ENCODE measurements at places on chromosomes 3 and 15.

GRCh38 chr3:100776746-100777145 is 67.5 kb downstream of the TFG start:
- DNase-seq, result peak; percentile 53

DNA sequence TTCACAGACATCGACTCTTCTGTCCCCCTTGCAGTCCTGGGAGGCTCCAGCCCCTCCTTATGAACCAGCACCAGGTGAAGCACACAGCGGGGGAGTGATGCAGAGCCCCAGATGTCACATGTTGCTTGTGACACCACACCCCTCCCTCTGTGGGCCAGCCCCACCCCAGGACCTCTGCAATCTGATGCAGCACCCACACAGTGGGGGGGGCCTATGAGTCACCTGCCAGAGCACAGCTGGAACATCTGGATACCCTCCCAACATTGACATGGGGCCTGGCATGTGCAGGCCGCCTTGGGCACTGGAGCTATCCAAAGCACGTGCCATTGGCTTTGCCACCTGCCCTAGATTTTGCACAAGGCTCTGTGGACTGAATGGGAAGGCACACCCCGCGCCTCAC is 70.5 kb downstream of the FEM1B start:
- DNase-seq, result no peak

DNA sequence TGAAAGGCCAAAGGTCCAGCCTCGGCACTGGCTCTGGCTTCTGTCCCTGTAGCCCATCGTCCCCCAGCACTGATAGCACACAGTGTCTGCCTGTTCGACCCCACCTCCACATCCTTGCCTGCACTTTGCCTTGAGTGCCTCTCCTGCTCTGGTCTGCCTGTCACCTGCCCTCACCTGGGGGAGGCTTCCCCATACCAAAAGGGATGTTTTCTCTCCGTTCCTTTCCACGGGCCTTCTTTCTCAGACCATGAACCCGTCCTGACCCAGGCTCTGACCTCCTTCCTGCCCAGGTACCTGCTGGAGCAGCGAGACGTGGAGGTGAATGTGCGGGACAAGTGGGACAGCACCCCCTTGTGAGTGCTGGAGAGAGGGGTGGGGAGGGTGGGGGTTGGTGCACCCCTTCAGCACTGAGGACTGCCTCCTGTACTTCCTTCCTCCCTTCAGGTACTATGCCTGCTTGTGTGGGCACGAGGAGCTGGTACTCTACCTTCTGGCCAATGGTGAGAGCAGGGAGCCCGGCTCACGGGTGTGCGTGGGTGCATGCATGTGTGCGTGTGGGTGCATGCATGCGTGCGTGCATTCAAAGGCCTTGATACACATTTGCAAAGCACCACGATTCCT is 1.5 kb downstream of the ABTB1 start:
- no peak for DNase-seq

DNA sequence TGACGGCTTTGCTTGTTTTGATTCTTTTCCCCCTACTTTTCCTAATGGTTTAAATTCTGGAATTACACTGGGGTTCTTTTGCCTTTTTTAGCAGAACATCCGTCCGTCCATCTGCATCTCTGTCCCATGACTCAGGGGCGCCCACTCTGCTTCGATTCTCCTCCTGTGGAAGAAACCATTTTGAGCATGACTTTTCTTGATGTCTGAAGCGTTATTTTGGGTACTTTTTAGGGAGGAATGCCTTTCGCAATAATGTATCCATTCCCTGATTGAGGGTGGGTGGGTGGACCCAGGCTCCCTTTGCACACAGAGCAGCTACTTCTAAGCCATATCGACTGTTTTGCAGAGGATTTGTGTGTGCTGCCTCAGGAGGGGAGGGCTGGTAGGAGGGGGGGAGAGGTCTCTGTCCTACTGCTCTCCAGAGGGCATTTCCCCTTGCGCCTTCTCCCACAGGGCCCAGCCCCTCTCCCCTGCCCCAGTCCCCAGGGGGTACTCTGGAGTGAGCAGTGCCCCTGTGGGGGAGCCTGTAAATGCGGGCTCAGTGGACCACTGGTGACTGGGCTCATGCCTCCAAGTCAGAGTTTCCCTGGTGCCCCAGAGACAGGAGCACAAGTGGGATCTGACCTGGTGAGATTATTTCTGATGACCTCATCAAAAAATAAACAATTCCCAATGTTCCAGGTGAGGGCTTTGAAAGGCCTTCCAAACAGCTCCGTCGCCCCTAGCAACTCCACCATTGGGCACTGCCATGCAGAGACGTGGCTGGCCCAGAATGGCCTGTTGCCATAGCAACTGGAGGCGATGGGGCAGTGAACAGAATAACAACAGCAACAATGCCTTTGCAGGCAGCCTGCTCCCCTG is 19.5 kb upstream of the BSN start:
- DNase-seq, result peak; percentile 53

DNA sequence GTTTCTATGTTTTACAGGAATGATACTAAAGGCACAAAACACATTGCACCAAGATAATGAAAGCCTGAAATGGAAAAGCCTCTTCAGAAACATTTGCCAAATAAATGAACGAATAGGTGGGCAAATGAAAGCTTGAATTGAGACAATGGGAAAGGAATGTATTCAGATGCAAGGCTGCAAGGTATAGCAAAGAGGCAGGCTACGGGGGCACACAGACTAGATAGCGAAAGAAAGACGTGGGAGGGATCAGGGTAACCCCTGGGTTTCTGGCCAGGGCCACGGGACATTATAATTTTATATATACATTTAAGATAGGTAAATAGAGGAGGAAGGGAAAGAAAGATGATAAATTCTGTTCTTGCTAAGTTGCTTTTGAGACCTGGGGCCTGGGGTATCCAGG is 95.9 kb upstream of the NLGN1 start:
- no peak for DNase-seq

DNA sequence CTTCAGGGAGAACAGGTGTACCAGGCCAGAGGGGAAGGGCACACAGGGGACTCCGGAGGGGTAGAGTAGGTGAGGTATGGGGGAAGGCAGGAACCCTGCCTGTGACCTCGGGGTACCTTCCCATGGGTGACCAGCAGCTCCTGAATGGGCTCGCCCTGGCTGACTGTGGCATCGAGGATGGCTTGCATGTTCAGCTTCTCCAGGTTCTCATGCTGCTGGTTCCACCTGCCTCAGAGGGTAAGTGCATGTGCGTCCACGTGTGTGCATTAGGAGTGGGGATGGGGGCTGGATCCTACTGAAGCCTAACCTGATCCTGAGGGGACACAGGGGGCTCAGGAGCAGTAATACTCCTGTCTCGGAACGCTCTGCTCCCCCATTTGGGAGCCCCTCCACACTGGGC is 524 bp downstream of the ZMYND10 start:
- DNase-seq, result no peak

DNA sequence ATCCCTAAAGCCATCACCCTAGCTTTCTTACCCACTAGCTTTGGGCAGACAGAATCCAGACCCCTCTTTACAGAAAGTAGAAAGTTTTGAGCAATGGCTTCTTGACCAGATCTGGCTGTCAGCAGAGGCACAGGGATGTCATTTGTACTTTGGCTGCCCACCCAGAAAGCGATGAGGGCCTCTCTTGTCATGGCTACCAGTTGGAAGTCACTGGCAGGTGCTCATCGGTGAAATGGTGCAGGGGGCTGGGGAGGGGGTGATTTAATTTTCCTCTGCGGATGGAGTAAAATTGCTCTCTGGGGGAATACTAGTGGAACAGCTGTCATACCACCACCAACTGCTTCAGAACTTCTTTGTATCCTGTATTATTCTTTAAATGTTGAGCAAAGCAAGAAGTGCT is 393.7 kb downstream of the LSAMP start:
- DNase-seq, result no peak

DNA sequence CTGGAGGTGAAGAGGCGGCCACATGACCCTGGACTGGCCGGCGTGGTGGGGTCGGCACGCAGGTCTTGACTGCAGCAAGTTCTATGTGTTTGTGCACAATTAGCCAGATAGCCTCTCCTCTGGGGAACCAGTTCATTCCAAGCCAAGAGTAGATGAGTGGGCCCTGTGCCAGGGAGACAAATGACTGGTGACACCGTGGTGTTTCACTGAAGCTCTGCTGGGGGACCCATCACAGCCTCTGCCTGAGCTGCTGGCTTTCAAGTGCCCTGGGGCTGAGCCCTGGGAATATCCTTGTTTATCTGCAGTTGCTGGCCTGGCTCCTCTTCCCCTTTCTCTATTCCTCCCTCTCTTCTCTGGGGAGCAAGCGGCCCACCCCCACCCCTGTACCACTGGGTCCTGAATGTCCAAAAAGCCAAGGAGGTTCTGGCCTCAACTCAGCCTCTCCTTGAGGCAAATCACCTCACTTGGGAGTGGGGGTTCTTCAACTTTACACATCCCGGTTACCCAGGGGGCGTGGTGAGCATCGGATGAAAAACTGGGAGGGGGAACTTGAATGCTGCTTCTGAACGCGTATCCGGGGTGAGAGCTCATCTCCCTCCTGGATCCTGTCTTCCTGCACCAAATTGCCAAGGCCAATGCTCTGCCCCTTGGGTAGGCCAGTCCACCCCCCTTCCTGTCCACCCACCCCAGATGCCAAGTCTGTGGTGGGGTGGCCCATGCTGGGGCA is 199.6 kb upstream of the LYSMD4 start:
- DNase-seq, result no peak

- DNase-seq, result peak; percentile 85
Measured at GRCh38 chr15:52233405-52233804, 42.2 kb upstream of the GNB5 start.

GRCh38 chr3:14424711-14425580 is 22.5 kb downstream of the SLC6A6 start:
- DNase-seq, result no peak

- DNase-seq, result no peak
Measured at GRCh38 chr15:57337868-57338411, 38.4 kb upstream of the CGNL1 start.

All from Karpas-422 (cell line).